ENCODE measurements at places on chromosomes 6 and 20.

- DNase-seq = no peak
Measured at GRCh38 chr6:45558858-45559257, 181.1 kb upstream of the SUPT3H start.

GRCh38 chr6:134667111-134667510 lies 282.8 kb downstream of the ALDH8A1 start:
- DNase-seq = no peak

DNA sequence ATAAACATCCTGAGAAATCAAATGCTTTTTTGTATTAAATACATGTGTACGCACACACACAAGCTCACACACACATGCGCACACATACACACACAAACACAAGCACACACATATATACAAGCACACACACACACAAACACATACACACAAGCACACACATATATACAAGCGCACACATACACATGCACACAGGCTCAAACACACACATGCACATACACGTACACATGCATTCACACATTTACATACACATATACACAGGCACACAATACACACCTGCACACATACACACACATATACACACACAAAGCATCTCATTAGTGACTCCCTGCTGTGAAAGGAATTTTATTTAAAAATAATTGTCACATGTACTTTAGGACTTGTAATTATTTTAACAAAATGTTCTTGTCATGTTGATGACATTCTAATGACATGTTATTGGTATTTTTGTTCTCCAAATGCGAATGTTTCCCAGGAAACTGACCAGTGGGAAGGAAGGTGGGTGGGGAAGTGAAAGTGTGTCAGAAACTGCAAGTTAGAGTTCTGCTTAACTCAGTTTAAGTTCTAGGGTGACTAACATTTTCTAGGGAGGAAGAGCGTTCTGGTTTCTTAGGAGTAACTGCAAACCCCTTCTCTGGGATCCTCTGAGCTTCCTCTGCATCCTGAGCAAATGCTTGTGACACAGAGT lies 113.9 kb upstream of the ZNF217 start:
- peak; percentile 45 for DNase-seq

GRCh38 chr20:59976156-59976782 lies 18.0 kb downstream of the CDH26 start:
- no peak for DNase-seq

GRCh38 chr6:97347111-97347510 lies 64.1 kb upstream of the MMS22L start:
- DNase-seq = no peak

GRCh38 chr6:126873351-126873750 lies 245.1 kb upstream of the RSPO3 start:
- DNase-seq = no peak

- no peak for DNase-seq
Measured at GRCh38 chr6:138685257-138685656, 88.3 kb upstream of the CCDC28A start.

- DNase-seq = peak; percentile 52
Measured at GRCh38 chr6:158837684-158838625, 18.8 kb upstream of the EZR start.

GRCh38 chr6:7939184-7939863 lies 28.7 kb upstream of the TXNDC5 start:
- DNase-seq = peak; percentile 40

DNA sequence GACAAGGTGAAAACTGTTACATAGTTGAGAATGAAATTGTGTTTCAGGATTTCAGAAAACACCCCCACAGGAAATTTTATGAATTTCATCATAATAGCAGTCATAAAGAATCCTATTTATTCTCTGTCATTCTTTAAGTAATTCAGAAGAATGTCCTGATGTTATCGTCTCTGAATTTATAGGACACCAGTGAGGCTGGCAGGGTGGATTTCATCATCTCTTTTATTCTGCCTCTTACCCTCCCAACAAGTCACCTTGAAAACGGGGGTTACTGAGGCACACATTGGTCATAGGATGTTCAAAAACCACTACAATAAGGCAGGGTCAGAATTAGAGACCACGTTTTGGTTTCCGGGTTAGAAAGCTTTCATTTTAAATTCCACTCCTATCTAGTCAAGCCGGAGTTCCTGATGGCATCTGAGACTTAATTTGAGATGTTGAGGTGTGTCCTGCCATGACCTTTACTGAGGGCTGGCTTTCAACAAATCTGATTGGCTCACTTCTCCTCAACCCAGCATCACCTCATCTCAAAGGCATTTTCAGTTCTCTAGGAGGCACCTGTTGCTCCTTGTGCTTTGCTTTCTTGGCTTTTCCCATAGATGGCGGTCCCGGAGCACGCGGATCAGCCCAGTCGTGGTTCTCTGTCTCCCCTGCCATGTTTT lies 230.6 kb upstream of the SUPT3H start:
- DNase-seq = no peak

GRCh38 chr6:160457823-160458222 lies 109.6 kb downstream of the SLC22A3 start:
- no peak for DNase-seq

DNA sequence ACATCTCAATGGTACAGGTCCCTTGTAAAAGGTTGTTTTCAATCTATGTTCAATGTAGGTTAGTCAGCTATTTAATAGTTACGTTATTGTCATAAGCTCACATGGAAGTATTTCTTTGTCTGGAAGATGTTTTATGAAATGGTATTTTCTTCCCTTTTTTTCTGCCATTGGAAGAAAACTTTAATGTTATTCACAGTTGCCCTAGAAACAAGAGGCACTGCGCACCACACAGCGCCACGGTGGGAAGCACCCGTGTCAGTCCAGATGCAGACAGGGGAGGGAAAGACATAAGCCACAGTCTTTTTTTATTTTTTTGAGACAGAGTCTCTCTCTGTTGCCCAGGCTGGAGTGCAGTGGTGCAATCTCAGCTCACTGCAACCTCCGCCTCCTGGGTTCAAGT lies 82.1 kb downstream of the GCNT2 start:
- DNase-seq = no peak

- no peak for DNase-seq
Measured at GRCh38 chr6:42629845-42630244, 66.0 kb downstream of the UBR2 start.

DNA sequence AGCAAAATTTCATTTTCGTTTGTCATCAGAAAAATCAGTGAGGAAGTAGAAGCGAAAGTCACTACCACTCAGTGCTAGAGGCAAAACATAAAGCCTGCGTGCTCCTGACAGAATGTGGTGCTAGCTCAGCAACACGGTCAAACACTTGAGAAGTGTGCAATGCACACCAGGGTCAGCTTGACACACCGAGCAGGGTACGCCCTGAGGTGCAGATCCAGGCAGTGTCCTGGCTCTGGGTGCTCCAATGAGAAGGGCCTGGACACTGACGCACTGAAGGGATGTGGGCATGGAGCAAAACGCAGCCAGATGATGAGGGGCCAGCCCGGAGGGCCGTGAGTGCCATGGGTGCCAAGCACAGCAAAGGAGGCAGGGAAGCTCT lies 5.9 kb downstream of the RNASET2 start:
- no peak for DNase-seq

- DNase-seq = no peak
Measured at GRCh38 chr20:56954797-56955196, 311.6 kb downstream of the BMP7 start.

DNA sequence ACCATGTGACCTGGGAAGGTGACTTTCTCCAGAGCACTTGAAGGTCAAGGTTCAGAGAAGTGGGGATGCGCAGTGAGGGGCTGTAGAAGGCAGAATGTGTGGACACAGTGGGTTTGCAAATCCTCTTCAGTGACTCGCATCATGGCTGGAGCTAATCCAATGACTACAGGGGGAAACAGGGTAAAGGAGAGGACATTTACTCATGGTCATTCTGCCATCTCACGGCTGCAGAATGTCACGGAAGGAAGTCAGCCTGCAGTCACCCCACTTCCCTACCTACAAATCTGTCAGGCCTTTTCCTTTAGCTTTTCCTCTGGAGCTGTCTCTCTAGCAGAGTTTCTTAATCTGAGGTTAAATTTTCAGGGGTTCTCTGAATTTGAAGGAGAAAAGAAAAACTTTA lies 337.6 kb downstream of the CDC5L start:
- peak; percentile 44 for DNase-seq

- DNase-seq = peak; percentile 75
Measured at GRCh38 chr6:71250099-71250602, 38.5 kb upstream of the OGFRL1 start.

All from AG08395 (cell line).